Mesenteric fat pad (tissue), 1 donor: ENCODE measurements at places on chromosomes 7 and 10. TPM values are rescaled to one million over a fixed set of nuclear protein-coding genes. Genes with fewer than 3 reads are reported as not detected.

- DNase-seq, result no peak
Observed at GRCh38 chr7:75608451-75609122, 116.5 kb downstream of the SPDYE5 start.

- DNase-seq, result no peak
Observed at GRCh38 chr10:72056932-72057751, 31.2 kb downstream of the SPOCK2 start.

DNA sequence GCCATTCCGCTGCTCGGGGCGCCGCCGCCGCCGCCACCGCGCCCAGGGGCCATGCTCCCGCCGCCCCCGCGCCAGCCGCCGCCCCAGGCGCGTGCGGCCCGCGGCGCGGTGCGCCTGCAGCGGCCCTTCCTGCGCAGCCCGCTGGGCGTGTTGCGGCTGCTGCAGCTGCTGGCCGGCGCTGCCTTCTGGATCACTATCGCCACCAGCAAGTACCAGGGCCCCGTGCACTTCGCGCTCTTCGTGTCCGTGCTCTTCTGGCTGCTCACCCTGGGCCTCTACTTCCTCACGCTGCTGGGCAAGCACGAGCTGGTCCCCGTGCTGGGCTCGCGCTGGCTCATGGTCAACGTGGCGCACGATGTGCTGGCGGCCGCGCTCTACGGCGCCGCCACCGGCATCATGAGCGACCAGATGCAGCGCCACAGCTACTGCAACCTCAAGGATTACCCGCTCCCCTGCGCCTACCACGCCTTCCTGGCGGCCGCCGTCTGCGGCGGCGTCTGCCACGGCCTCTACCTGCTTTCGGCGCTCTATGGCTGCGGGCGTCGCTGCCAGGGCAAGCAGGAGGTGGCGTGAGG lies 383 bp downstream of the MARVELD1 start:
- DNase-seq, result no peak

GRCh38 chr7:156544919-156545715 lies 95.5 kb upstream of the RNF32 start:
- no peak for DNase-seq

DNA sequence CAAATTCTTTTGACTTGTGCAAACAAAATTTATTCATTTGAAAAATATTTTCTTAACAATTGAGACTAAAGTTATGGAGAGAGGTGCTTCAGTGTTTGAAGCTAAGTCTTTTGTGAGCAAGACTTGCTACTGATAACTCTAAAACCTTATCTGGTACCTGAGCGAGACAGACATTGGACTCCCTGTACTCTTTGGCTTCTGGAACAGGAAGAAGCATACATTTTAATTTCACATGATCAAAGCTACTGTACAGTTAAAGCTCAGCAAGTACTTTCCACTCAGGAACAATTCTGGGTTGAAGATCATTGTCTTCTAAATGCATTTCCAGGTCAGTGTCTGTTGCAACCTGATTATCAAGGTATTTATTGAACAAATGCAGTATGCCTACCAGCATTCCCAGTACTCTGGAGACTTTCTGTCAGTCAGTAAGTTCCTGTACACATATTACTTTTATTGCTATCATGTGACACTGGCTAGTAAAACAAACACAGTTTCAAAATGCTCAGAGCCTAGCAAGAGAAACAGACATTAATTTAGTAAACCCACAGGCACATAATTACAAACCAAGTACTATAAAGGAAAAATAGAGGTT lies 42.4 kb downstream of the CABCOCO1 start:
- DNase-seq, result no peak

GRCh38 chr7:158327012-158327411 lies 260.6 kb downstream of the PTPRN2 start:
- DNase-seq, result no peak

- DNase-seq, result no peak
Observed at GRCh38 chr7:127582361-127582760, 3.0 kb downstream of the GCC1 start.

CYP2C9 gene
- 0.51 TPM for total RNA-seq

GRCh38 chr10:133379152-133379800 lies at the start of gene PAOX:
PAOX (plus strand) TSS chr10:133379262; CDS start chr10:133379317, 55 bp downstream.
- DNase-seq, result no peak

GRCh38 chr7:33760834-33761233 lies 144.5 kb upstream of the BMPER start:
- DNase-seq, result no peak

C10orf53 gene
- total RNA-seq, result not detected

DNA sequence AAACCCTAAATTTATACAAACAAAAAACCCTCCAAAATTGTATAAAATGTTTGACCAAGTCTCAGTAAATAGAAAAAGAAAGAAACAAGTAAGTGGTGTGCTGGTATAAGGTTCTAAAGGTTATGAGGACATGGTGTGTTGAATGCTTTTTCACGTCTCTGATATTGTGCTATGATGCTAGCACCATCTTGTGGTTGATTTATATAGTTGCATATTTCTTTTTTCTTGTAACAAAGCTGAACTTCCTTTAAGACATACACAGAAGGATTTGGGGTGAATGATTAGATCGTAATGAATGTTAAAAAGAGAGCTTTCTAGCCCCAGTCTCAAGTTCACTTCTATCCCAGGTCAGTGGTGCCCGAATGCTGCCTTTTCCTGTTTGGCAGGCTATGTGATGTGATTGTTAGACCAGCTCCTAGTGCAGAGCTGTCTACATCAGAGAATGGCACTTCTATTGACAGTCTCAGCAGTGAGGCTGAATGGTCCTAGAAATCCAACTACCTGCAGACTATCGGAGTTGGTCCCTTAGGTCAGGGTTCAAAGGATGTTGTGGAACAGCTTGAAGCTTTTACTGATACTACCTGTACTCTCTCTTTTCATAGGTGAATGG lies 25.0 kb downstream of the VTI1A start:
- DNase-seq, result no peak

- no peak for DNase-seq
Observed at GRCh38 chr10:76251841-76252671, 820.6 kb downstream of the LRMDA start.

GRCh38 chr7:96244244-96244991 lies 77.5 kb downstream of the SLC25A13 start:
- DNase-seq, result no peak
